ENCODE measurements at places on chromosomes 5 and 9. TPM values are rescaled to one million over a fixed set of nuclear protein-coding genes. Genes with fewer than 3 reads are reported as not detected.

DNA sequence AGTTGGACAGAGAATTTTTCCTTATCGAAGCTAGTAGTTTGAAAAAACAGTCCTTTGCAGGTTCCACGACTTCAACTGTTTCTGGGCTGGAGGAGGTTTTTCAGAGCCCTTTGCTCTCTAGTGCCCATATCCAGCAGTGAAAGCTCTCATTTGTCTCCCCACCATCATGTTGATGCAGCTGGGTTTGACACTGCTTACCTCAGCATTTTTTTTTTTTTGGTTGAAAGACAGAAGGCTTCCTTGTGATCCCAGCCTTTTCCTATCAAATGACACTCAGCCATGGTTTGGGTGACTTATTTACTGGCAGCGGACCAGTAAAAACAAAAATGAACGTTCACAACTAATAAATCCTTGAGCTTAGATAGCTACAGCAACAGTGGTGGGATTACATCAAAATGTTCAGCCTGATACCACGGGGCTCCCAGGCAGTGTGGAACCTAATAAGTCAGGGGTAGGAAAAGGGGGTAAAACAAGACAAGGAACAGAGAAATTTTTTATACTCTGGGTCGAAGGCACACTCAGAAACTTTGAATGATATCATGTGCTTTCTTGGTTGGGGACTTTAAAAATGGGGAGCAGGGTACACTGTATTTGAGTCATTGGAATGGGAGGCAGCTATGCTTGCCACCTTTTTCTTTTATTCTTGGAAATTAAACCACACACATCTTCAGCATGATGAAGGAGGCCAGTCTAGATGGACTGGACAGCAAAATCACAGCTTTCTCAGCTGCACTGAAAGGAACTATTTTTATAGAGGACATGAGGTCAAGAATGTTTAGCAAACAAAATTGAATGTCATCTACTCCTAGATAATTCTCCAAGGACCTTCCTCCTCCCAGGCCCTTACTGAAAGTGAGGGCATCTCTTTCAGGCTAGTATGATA lies 308.9 kb upstream of the MPDZ start:
- DNase-seq, result no peak

- no peak for DNase-seq
These were observed at the start of gene PHF19 for GRCh38 chr9:120876842-120877240. TSS of gene PHF19 (minus strand) at chr9:120877188. CDS start at chr9:120874741, 2,447 bp downstream.

DNA sequence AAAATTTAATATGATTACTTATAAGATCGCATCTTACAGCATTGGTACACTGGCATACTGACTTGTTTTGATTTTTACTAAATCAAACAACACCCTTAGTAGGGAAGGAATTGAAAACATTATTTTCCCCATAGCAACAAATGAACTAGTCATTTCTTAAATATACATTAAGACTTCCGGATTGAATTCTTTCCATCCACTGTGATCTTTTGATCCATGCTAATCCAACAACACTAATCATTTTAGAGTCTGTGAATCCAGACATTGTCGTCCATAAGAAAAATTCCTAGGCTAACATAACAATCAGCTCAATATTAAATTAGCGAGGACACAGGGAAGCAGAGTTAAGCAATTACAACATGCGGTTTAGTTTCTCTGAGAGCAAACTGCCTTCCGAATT lies 21.6 kb upstream of the ERAP1 start:
- no peak for DNase-seq

DNA sequence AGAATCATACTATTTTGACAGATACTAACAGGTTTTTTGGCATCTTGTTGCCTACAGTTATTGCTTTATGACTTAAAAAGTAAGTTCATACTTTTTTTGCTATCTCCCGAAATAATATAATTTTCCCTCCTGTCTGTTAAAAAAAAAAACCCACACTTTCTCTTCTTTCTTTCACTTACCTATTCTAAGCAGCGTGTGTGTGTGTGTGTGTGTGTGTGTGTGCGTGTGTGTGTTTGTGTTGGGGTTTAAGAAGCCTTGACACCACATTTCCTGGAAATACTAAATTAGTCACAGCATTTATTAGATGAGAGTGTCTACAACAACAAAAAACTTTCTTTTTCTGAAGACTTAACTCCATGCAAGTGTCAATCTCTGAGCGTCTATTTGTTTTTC lies 12.4 kb downstream of the TNFAIP8 start:
- no peak for DNase-seq

GRCh38 chr5:74579215-74579614 lies 61.3 kb downstream of the ENC1 start:
- DNase-seq, result no peak

DNA sequence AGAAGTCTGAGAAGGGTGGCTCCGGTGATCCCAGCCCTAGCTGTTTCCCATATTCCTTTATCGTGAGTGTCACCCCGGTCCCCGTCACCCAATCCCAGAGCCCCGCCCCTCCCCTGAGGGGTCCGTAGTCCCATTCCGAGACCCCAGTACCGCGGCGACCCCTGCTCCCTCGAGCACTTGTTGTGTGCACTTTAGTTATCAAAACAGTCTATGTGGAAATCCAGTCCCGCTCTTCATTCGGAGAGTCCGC lies 223 bp downstream of the LRSAM1 start:
- DNase-seq, result no peak

Gene GARIN3
- total RNA-seq, result not detected

GRCh38 chr5:90390928-90391327 lies 18.6 kb downstream of the CETN3 start:
- no peak for DNase-seq

GRCh38 chr5:40413743-40414142 lies 266.0 kb upstream of the PTGER4 start:
- no peak for DNase-seq

GRCh38 chr9:20200581-20200980 lies 411.7 kb upstream of the SLC24A2 start:
- DNase-seq, result no peak

DNA sequence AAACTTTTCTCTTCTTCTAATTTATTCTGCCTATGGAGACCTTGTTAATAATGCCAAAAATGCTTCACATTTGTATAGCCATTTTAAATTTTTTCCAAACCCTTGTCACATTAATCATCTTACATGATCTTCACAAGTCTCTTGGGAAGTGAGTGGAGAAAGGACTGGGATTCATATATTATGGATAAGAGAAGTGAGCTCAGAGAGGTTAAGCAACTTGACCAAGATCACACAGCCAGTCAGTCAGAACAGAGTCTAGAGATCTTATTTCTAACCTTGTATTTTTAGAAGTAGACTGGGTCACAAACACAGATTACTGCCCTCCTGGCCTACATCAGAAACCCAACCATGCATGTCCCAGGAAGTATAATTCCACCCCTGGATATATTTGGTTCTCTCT lies 218.0 kb upstream of the ADRA1B start:
- no peak for DNase-seq

GRCh38 chr9:98230304-98230703 lies 25.1 kb downstream of the TBC1D2 start:
- DNase-seq, result no peak

Gene PAPPA
- total RNA-seq, result 15.5 TPM

DNA sequence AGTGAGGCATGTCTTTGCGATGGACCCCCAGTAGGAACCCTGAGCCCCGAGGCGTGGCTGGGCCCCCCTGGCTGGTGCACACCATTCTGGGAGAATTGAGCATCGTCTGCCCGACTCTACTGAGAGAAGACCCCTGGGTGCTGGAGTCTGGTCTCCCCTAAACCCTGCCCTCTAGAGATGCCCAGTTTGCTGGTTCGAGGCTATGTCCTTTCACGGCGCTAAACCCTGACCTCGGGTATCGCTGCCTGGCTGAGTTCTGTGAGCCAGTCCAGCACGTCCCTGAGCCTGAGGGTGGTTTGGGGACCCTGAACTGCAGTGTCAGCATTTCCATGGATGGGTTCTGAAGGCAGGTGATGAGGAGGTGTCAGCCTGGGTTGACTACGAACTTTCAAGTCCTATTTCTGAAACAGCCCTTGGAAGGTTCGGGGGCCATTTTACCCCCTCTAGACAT lies 128.8 kb downstream of the RXRA start:
- no peak for DNase-seq

- DNase-seq, result no peak
These were observed 11.2 kb downstream of the IER5L start for GRCh38 chr9:129166623-129167557.

Gene GOLM1
- 92.6 TPM for total RNA-seq

- no peak for DNase-seq
These were observed 2.5 kb upstream of the HNRNPAB start for GRCh38 chr5:178201927-178202235.

- no peak for DNase-seq
These were observed 27.8 kb downstream of the PTTG1 start for GRCh38 chr5:160449458-160449857.

- DNase-seq, result no peak
These were observed 15.0 kb downstream of the SLC12A7 start for GRCh38 chr5:1096838-1097237.

DNA sequence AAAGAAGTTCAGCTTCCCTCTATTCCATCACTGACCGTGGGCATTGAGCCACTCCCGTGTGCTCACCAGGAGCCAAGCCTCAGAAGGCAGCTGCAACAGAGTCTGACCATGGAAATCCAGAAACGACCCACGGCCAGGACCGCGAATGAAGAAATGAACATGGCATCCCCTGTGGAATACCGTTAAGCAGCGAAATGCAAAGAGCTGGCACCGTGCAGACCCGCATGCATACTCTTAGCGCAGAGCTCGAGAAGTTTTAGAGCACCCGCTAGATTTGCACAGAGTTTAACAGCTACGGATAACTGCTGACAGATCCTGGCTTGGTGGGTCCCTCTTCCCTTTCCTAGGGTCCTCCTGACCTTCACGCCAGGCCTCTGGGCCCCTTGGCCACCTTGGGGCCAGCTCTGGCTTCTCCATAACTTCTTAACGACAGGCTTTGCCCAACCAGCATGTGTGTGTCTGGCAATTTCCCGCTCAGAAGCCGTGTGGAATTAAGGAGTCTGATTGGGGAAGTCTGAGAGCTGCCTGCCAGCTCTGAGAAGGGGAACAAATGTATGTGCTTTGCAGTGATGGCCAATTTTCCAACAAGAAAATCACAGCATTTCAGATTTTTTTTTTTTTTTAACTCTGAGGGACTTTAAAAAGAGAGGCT lies 75.3 kb upstream of the COL5A1 start:
- DNase-seq, result no peak

DNA sequence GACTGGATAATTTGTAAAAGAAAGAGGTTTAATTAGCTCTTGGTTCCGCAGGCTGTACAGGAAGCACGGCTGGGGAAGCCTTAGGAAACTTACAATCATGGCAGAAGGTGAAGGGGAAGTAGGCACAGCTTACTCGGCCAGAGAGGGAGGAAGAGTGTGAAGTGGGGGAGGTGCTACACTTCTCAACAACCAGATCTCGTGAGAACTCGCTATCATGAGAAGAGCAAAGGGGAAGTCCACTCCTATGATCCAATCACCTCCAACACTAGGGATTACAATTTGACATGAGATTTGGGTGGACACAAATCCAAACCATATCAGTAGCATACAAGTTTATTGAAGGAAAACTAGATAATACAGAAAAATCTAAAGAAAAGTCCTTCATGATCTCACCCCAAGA lies 39.9 kb downstream of the NEURL1B start:
- DNase-seq, result no peak

GRCh38 chr5:169067751-169068173 lies 233.2 kb downstream of the SLIT3 start:
- DNase-seq, result no peak

Gene MEIKIN
- total RNA-seq, result not detected

GRCh38 chr9:132414731-132415130 lies 4.7 kb downstream of the CFAP77 start:
- no peak for DNase-seq

DNA sequence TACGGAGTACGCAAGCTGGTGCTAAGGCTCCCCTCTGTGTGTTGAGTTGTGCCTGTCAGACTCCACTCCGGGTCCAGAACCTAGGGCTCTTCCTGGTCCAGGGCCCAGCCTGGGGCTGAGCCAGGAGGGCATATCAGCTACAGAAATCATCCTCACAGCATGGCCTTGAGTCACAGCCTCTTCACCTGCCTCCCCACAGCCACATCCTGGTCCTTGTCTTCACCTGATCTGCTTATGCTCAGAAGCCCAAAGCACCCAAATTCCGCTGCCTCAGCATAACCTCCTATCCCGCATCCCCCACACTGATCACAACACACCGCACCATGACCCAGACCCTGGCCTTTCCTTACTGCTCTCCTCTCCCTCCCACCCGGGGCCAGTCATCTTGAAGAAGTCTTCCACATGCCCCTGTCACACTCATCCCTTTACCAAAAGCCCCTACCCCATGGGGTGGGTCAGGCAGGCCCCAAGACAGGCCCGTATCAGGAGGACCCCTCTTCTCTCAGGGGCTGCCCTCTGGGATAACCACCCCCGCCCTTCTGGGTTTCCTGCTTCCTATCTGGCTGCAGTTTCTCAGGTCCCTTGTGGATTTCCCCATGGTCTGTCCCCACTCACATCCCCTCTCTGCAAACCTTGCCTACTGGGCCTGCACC lies 1.3 kb upstream of the IL3 start:
- no peak for DNase-seq

DNA sequence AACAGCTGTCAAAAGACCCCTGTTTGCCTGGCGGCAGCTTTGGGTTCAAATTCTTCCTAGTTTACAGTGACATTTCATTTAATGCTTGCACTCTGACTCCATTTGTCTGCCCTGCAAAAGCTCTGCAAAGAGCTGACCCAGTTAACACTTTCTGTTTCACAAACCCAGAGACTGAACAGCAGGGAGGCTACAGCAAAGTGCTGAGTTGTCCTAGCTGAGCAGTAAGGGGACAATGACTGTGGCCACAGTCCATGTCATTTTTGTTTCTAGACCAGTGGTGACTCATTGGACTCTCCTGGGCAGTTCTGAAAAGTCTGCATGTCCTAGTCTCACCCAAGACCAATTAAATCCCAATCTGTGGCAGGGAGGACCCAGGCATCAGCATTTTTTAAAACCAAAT lies 994.8 kb upstream of the WWC1 start:
- no peak for DNase-seq

GRCh38 chr9:69215774-69216485 lies 41.9 kb downstream of the TJP2 start:
- no peak for DNase-seq

GRCh38 chr5:178465861-178466288 lies 124.3 kb downstream of the COL23A1 start:
- no peak for DNase-seq

- no peak for DNase-seq
These were observed 67.7 kb downstream of the ELOVL7 start for GRCh38 chr5:60776343-60776742.

Gene RECK
- 4.0 TPM for total RNA-seq

DNA sequence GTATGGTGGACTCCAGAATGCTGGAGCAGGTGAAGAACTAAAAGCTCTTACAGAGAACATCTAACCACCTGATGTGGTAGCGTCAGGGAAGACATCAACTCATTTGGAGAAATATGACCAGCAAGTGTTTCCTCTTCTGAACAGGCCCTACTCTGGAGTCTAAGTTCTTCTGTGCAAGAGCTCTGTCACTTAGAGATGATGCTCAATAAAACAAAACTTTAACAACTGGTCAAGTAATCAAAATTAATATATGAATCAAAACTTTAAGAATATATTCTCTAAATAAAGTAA lies 85.8 kb downstream of the CYFIP2 start:
- no peak for DNase-seq

GRCh38 chr9:114287763-114288192 lies 35.1 kb upstream of the ORM1 start:
- DNase-seq, result no peak

Gene GZMA
- not detected for total RNA-seq
